ENCODE measurements at places on chromosomes 7 and 10.

DNA sequence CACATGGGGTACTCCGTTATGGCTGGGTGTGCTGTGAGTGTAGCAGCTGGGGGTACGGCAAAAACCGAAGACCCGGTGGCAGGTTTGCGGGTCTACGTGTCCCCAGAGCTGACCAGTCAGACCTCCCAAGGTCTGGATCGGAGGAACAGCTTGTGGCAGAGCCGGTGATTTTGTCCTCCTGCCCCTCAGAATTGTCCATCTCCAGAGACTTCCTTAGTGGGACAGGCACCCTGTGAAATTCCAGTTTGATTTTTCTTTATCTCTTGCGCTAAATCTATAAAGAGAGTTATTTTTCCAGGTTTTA, 1.0 kb downstream of the EIF3B start:
- DNase-seq: no peak

GRCh38 chr10:111543854-111544253, 467.0 kb downstream of the ADRA2A start:
- no peak for DNase-seq

- no peak for DNase-seq
These were observed 155.8 kb downstream of the SKIDA1 start for GRCh38 chr10:21369697-21370096.

DNA sequence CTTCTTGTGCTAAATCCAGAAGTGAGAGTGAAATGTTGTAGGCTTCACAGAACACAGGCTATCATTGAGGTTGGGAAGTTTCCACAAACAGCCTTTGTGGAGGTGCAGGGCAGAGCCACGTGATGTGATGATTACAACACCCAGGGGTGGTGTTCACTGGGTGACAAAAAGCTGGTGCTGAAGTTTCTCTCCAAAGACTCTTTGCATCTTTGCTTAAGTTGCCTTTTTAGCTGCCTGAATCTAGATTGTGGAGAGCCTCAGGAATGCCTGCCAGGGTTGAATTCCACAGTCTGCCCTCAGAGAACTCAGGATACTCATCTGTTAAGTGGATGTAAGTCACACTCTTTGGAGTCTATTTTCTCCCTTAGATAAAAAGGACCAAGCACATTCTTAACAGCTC, 56.3 kb downstream of the PLXNA4 start:
- DNase-seq: no peak

- no peak for DNase-seq
These were observed 300.7 kb upstream of the PITRM1 start for GRCh38 chr10:3473271-3473670.

DNA sequence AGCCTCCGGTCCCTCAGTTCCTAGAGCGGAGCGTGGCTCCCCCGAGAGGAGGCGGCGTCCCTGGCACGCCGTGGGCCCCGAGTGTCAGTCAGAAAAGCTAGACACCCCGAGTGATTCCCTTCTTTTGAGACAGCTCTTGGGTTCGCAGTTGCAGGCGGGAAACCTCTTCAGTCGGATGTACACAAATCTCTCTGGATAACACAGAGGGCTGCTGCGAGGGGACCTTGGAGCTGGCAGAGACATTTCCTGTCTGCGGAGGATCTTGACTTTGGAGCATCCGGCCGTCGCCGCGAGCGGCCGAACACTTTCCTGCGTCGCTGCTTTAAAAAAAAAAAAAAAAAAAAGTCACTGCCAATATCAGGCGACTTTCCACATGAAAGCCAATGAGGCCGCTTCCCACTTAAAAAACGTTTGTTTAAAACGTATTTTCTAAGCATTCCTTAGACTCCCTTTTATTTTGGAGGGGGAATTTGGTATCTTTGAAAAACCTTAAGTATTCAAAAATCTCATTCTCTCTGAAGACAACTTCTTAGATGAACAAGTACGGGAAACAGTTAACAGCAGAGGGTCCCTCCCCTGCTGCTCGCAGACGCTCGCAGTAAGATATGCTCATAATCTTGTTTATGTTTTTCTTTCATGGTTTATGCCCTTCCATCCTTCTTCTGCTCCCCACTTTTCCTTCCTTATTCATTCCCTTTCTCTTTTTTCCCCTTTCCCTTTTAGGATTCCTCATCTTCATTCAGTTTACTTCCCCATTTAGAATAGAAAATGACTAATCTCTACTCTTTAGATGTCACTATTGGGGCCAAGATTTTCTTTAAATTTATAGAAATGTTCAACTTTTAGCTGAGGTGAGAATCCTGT, 10.0 kb downstream of the HHEX start:
- peak; percentile 47 for DNase-seq

Data from activated naive CD8-positive, alpha-beta T cell treated with anti-CD3 and anti-CD28 coated beads for 36 hours (primary cell).